ENCODE measurements at places on chromosomes 4 and X. TPM values are rescaled to one million over a fixed set of nuclear protein-coding genes. Genes with fewer than 3 reads are reported as not detected.

Gene SSX3
- total RNA-seq = not detected

Gene RRH
- total RNA-seq = 0.34 TPM

Gene DCLK2
- 9.6 TPM for total RNA-seq

Gene CENPVL1
- not detected for total RNA-seq

Gene ARMCX1
- total RNA-seq = 17.6 TPM

Gene MTNR1A
- not detected for total RNA-seq

Gene MGAT4D
- total RNA-seq = not detected

Gene ARSH
- 0.52 TPM for total RNA-seq

Gene CPLX1
- 6.7 TPM for total RNA-seq

Gene PAK3
- 7.6 TPM for total RNA-seq

Gene OPN1LW
- not detected for total RNA-seq

Gene CENPE
- total RNA-seq = 1.3 TPM

Gene P2RY8
- total RNA-seq = 3.4 TPM

Gene JAKMIP1
- total RNA-seq = 0.29 TPM

Gene TRPC5OS
- not detected for total RNA-seq
